Stimulated activated CD4-positive, alpha-beta T cell treated with anti-CD3 and anti-CD28 coated beads, Interleukin-1b, Interleukin-23, amount 100 ng/mL, for 48 hours (primary cell): ENCODE measurements at places on chromosomes 5 and 9.

DNA sequence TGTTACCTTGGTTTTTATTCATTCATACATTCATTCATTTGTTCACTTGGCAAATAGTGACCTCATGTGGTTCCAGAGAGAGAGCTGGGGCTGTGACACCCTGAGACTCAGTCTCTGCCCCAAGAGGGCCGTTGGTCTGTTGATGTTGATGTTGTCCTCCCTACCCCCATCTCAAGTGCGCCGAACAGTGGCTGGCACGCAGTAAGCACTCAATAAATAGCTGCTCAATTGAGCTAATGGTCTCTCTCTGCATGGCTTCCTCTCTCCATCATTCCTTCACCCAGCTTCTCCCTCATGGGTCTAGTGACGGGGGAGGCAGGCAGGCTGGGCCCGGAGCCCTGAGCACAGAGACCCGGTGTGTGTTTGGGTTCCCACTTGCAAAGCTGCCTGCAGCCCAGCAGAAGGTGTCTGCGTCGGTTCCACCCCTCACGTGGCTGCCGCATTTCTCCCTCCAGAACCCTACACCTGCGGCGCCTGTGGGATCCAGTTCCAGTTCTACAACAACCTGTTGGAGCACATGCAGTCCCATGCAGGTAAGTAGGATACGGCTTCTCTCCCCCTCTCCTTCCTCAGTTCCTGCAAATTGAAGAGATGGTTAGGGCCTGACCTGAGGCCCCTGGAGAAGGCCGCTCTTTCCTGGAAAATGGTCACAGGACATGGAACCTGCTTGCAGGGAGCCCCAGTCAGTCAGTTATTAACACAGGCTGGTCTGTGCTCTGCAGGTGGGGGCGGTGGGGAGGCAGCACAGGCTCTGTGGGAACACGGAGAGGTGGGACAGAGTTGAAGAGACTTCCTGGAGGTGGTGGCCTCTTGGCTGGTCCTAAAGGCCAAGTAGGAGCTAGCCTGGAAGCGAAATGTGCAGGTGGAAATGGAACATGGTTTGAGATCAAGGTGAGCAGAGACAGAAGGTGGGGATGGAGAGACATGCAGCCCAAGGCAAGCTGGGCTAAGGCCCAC is 42.0 kb downstream of the AMBP start:
- no peak for DNase-seq

DNA sequence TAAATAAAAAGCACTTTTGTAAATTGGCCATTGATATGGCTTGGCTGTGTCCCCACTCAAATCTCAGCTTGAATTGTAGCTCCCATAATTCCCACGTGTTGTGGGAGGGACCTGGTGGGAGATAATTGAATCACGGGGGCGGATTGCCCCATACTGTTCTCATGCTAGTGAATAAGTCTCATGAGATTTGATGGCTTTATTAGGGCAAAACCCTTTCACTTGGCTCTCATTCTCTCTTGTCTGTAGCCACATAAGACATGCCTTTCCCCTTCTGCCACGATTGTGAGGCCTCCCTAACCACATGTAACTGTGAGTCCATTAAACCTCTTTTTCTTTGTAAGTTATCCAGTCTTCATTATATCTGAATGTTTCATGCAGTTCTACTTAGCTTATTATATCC is 153.2 kb downstream of the TARS1 start:
- DNase-seq, result no peak

DNA sequence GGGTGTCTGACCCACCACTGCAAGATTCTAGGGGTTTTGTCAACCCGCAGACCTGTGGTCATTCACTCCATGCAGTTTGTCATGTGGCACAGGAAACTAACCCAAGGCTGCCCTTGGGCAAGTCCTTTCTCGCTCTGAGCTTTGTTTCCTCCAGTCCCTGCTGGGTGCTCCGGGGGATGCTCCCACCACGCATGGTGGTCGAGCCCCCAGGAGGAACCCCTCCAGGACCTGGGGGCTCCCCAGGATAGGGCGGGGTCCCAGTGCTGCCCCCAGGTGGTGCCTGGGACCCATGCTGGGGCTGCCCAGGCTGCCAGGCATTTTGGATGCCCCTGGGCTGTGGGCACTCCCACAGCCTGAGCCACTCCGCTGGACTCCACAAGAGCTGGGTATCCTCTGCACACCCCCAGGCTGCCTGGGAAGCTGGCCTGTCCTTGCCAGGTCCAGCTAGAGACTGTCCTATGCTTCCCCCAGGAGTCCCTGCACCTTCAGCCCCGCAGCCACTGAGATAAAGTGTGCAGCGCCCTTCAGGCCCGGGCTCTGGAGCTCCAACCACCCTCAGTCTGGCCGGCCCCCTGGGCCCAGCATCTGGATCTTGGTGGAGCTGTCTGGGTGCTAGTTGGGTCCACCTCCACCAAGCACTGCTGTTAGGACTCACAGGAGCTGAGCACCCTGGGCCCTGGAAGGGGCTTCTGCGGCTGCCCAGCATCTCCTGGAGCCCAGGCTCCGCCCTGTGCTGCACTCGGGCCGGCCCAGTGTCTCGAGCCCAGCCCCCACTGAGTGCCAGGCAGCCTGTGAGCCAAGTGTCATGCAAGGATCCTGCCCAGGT is 104.3 kb downstream of the PHF2 start:
- peak; percentile 0 for DNase-seq

- DNase-seq, result no peak
These were observed 19.0 kb downstream of the HMGCS1 start for GRCh38 chr5:43294226-43294625.

DNA sequence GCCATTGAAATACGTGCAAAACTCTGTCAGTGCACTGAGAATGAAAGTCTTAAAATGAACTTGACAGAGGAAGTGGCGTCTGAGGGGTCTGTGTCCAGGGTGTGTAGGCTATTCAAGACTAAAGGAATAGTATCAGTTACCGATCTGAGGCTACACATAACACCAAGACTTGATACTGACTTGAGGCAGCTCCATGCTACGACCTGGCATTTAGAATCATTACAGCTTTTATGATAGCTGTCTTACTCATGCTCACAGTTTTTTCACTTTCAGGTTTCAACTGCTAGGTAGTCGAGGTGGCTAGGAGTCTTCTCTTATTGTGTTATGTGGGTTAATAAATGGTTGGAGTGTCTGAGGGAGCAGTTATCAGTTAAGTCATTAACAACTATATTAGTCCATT is 92.8 kb upstream of the SLCO6A1 start:
- no peak for DNase-seq

DNA sequence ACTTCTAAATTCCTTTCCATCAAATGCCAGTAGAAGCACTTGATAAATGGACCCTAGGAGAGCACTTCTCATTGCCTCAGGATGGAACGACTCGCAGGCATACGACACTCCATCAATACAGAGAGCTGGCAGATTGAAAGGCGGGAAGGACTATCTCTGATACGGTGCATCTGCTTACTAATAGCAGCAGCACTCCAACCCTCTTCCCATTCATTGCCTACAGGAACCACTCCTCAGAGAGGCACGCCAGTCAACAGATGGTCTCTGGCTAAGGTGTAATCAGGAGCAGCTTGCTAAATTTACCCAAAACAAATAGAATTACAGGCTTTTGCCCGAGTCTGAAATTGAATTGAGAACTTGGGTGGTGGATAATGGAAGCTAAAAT is 168.1 kb downstream of the EFNA5 start:
- DNase-seq, result no peak

DNA sequence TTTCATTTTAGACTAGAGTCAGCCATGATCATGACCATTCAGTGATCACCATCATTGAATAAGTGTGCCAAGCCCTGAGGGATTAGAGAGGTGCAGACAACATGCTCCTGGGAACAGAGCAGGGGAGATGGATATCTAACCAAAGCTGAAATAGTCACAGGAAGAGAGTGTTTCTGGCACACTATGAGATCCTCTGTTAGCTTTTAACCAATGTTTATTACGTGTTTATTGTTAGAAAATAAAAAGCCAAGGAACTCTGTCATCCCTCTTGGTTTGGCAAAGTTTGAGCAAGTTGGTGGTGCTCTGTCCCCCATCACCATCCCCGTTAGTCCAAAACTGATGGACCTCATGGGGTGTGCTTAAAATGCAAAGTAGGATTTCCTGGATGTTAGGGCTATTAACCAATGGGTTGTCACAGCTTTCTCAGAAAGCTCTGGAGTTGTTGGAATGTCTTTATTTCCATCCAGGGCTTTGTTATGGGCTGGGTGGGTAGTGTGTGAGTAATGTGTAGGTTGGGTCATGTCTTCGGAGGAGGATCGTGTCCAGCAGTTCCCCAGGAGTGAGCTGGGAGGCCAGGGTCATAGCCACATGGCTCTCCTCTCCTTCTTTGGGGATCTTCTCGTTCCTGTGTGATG is 34.9 kb downstream of the SLC28A3 start:
- DNase-seq, result no peak

DNA sequence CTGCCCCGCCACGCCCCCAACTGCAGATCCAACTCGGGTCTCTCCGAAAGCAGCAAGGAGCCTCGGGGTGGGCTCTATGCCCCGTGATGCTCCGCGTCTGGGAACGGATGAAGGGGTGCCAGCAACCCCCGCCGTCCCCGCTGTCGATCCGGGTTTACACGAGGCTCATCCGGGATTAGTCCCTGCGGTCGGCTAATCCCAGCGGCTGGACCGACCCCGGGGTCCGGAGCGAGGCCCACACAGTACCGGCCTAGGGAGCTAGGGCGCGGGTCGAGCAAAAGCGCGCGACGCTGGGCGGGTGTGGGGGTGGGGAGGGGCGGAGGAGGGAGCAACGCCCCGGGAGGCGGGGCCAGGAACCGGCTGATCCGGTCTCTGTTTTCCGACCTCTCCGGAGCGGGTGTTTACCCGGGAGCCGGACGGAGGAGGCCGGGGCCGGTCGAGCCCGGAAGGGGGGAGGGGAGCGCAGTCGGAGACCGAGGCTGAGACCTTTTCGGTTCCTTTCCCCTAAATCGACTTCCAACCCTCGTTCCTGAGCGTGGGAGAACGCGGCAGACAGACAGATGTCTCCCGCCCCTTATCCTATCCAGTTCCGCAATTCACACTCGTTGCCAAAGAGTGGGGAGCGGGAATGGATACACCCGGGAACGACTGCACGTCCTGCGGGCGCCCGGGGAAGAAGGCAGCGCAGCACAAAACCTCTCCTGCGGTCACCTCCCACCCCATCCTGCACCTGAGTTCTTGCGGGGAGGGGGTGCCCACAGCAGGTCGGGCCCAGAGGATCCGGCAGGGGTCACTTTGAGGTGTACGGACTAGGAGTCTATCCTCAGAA is 28.6 kb downstream of the PCDH1 start:
- DNase-seq, result peak; percentile 55

DNA sequence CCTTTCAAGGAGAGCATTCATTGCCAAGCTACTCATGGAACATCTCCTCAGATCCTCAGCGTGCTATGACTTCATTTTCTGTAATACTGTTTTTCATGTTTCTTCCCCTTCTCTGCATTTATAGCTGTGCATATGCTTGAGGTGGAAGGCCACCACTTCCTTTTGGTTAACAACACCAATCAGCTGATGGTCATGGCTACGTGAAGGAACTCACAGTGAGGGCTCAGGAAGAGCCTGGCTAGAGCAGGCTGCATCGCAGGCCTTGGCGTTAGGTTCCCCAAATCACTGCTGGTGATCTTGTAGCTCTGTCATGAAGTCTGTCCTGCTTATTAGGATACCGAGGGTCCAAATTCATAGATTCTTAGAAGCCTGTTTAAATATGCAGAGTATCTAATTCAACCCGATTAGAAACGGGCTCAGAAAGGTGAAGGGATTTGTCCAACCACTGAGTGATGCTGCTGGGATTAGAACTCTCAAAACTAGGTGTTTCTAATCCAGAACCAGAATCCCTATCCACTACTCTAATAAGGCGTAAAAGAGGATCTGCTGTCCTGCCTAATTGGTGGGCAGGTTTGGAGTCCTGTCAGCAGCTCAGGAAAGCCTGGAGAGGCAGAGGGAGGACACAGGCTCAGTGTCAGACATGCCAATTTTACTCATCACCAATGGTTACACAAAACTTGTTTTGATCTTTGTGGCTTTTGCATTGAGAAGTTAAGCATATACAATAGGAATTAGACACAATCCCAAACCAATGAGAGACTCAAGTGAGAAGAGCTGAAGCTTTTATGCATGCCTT is 7.5 kb downstream of the SYK start:
- DNase-seq, result no peak

DNA sequence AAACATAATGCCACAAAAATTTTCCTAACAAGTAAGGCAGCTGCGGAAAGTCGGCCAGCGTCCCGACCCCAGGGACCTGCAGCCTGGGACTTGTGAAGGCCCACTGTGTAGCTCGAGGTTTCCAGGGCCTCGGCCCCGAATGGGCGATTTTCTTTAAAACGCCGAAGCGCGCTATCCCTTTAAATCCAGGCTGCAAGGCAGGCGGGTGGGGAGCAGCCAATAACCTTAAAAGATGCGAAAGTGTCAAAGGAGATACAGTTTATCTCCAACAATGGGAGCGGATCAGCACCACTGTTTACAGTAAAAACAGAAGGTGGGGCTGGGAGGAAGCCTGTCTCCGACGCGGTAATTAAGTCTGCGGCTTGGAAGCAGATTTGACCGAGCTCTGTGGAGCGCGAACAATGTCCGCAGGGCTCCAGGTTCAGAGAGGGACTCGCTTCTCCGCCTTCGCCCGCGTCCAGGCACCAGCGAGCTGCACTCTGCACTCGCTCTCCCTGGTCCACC is 1.7 kb upstream of the ZSWIM6 start:
- DNase-seq, result peak; percentile 3

GRCh38 chr5:11873587-11873986 is 30.7 kb downstream of the CTNND2 start:
- DNase-seq, result no peak
